H4 (cell line): ENCODE measurements at places on chromosomes 1 and 21.
A peak's percentile ranks its signal among the peaks of the same experiment; 100 is the strongest.

- DNase-seq: peak; percentile 98
These were observed 1.2 kb downstream of the S100A10 start for GRCh38 chr1:151992303-151993083.

GRCh38 chr1:153552335-153552734 is 3.3 kb upstream of the S100A3 start:
- no peak for DNase-seq

DNA sequence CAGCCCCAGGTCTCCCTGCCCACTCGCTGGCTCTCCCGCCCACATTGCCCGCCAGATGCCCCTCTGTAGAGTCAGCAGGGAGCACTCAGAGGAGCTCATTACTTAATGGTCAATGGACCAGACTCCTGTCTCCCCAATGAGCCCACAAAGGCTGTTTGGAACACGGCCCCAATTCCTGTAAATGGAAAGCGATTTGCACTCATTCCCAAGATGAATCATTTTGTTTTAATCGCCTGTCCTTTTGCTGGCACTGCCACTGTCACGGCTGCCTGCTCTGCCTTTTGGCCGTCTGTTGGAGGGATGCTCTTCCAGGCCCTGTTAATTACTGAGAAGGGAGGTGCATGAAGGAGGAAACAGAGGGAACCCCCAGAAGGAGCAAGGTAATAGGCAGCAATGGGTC is 44.8 kb upstream of the ATP2B4 start:
- no peak for DNase-seq

DNA sequence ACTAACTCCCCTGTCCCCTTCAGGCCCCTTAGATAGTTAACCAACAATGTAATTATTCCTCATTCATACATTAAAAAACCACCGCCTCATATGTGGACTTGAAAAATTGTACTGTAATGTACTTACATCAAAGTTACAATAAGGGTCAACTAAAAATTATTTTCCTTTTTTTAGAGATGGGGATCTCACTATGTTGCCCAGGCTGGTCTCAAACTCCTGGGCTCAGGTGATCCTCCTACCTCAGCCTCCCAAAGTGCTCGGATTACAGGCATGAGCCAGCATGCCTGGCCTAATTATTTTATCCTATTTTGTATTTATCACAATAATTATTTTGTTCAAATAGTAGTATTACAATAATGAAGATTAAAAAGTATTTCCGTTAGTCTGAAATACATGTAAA is 12.6 kb downstream of the RPL5 start:
- no peak for DNase-seq

- no peak for DNase-seq
These were observed 6.1 kb downstream of the HTR6 start for GRCh38 chr1:19670787-19671186.

DNA sequence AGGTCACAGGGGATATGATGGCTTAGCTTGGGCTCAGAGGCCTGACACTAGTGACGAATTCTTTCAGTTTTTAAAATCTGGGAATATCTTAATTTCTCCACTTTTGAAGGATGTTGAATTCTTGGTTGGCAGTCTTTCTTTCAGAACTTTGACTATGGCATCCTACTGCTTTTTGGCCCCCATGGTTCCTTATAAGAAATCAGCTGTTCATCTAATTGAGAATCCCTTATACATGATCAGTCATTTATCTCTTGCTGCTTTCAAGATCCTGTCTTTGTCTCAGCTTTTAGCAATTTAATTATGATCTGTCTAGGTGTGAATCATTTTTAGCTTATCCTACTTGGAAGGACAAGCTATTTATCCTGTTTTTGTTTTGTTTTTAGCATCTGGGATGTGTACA is 31.2 kb upstream of the F3 start:
- no peak for DNase-seq
